Mucosa of descending colon (tissue), 3 donors: ENCODE measurements at places on chromosomes 2 and 18. TPM values are rescaled to one million over a fixed set of nuclear protein-coding genes. Genes with fewer than 3 reads are reported as not detected.

- DNase-seq: no peak
Observed at GRCh38 chr2:48205137-48205798, 299.0 kb upstream of the FBXO11 start.

DNA sequence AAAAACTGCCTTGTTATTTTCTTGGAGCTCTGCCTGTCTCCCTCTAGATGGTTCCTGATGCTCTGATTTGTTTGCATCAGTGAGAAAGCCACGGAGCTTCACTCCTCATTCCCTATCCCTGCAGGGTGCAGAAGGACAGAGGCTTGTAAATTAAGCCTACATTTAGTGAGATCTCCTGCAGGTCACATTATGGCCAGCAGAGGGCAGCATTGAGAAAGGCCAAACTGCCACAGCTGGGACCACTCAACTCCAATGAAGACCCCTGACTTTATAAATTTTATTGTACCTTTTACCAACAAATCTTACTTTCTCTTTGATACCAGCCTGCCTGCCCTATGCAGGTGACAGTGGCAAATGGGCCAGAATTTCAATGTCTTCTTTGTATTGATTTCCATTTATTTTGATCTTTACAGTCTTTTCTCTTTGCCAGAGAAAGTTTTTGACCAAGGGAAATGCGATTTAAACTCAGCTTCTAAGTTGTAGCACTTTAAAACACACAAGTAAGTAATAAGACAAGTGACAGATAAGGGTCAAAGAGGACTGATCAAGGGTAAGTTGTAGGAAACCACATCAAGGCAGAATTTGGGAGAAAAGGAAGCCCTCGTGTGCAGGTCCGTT is 1029.1 kb upstream of the KLHL29 start:
- peak; percentile 38 for DNase-seq

GRCh38 chr2:15149063-15149462 is 412.1 kb downstream of the NBAS start:
- no peak for DNase-seq

DNA sequence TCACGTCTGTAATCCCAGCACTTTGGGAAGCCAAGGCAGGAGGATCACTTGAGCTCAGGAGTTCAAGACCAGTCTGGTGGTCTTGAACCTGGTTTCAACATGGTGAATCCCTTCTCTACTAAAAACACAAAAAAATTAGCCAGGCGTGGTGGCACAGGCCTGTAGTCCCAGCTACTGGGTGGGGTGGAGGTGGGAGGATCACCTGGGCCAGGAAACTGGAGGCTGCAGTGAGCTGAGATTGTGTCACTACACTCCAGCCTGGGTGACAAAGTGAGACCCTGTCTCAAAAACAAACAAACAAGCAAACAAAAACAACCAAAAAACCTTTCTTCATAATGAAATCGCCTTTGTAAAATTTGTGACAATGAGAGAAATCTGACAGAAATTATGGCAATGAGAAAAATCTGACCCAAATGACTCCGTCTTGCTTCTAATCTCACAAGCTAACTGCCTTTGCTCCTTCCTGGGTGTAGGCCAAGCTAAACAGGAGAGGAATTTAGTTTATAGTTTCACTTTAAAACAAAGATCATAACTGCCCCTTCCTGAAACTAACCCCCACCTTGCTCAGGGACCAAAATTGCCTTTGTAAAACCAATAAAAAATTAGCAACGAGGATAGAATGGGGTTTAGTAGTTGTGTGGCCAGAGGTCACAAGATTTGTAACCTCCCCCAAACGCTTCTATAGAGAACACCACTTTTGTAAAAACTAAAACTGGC is 60.7 kb upstream of the KIF5C start:
- peak; percentile 55 for DNase-seq

- DNase-seq: no peak
Observed at GRCh38 chr18:55105873-55106272, 146.6 kb upstream of the CCDC68 start.

Gene CXCR1
- total RNA-seq: 0.27 TPM

Gene RGPD4
- total RNA-seq: 0.13 TPM

Gene OBSL1
- 12.6 TPM for total RNA-seq

Gene CRYGD
- total RNA-seq: not detected
